Dermis blood vessel endothelial cell (primary cell): ENCODE measurements at places on chromosomes 12 and 14.

DNA sequence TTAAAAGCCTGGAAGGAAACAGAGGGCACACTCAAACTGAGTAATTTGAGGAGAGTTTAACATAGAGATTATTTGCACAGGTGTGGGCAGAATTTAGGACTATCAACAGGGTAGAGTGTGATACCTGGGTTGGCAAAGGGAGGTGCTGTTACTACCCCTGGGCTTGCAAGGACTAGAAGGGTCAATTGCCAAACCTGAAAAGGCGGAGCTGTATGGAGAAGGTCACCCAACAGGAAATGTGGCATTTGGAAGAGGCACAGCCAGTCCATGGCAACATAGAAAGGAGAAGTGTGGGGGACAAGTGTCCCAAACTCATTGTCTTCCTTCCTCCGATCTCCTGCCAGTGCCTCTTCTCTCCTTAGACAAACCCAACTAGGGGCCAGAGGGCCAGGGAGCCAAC, 21.6 kb upstream of the MED13L start:
- DNase-seq, result no peak

DNA sequence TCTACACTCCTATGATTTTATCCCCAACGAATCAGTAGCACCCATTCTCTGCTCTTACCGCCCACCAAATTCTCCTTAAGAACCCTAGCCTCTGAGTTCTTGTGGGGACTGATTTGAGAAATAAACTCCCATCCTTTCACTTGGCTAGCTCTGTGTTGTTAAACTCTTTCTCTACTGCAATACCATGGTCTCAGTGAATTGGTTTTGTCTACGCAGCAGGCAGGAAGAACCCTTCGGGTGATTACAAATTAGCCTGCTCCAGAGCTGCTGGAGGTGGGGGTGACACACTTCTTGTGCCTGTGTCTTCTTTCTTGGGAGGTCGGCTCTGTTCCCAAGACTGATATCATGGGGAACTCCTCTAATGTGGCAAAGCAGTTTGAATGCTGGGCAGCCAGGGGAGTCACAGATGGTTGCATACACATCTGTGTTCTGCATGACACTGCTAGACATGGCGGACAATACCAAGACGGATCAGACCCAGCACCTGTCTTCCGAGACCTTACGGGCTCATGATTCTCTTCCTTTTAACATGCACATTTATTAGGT, 1.6 kb upstream of the C1S start:
- DNase-seq, result no peak

DNA sequence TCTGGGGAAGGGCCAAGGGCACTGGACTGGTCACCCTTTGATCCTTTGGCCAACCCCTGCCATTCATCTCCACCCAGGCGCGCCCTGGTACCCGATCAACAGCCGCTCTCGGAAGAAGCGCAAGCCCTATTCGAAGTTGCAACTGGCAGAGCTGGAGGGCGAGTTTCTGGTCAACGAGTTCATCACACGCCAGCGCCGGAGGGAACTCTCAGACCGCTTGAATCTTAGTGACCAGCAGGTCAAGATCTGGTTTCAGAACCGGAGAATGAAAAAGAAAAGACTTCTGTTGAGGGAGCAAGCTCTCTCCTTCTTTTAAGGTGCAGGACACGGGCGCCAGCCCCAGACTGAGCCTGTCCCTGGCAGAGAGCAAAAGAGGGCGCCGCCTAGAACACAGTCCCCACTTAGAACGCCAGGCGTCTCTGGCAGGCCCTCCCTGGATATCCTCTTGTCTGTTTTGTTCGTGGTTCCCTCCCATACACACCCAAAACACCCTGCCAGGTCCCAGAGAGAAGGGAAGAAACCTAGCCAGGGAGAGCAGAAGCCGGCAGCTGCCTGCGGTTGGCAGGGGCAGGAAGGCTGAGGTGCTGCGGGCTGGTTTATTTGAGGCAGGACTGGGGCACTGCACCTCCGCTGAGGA, 1.7 kb downstream of the HOXC12 start:
- DNase-seq, result no peak

- DNase-seq, result no peak
These were observed 46.1 kb downstream of the VCPKMT start for GRCh38 chr14:50070230-50070629.

DNA sequence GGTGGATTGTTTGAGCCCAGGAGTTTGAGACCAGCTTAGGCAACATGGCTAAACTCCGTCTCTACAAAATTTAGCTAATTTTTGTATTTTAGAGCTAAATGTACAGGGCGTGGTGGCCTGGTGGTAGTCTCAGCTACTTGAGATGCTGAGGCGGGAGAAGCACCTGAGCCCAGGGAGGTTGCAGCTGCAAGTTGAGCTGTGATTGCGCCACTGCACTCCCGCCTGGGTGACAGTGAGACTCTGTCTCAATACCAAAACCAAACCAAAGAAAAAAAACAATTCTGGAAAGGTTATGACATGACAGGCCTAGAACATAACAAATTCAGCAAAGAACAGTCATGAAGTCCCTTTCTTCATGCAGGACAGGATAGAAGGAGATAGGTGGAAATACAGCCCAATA, 25.7 kb downstream of the WDR89 start:
- DNase-seq, result no peak

DNA sequence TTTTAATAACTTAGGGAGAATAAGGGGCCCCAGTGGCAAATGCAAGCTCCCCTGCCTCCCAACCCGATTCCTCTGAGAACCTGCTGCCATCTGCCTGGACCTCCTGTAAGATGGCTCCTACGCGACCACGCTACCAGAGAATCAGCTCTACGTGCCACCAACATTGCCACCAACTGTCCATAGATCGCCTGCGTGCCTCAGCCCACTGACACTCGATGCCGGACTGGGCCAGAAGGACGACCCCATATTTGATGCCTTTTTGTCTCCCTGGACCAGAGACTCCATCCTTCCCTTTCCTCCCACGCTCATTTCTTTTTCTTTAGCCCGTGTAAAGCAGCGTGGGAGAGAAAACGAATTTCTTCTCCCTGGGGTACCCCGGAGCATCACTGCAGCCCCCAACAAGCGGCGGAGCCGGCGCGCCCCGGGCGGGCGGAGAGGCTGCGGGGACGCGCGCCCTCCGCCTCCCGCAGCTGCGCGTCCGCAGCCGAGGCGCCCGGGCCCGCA, 565 bp upstream of the KLHL42 start:
- peak; percentile 39 for DNase-seq

- no peak for DNase-seq
These were observed 1.2 kb upstream of the PRIMA1 start for GRCh38 chr14:93789228-93790130.

DNA sequence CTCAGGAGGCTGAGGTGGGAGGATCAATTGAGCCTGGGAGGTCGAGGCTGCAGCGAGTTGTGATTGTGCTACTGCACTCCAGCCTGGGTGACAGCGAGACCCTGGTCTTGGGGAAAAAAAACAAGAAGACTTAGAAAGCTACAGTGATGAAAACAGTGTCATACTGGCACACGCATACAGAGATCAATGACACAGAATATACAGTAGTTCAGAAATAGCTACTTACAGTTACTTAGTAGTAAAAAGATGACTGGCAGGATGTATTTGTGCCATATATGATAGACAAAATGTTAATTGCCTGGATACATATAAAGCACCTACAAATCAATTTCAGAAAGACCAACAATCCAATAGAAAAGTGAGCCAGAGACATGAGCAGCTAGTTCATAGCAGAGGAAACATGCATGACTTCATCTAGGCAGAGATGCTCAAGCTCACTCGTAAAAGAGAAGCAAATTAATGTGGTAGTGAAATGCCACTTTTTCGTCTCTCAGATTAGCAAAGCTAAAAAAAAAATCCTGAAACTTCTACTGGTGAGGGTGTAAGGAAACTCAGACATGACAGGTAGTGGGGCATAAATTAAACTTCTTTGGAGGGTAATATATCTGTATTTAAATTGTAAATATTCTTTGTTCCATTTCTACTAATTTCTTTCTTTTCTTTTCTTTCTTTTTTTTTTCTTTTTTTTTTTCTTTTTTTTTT, 2.5 kb upstream of the ALDH2 start:
- no peak for DNase-seq

DNA sequence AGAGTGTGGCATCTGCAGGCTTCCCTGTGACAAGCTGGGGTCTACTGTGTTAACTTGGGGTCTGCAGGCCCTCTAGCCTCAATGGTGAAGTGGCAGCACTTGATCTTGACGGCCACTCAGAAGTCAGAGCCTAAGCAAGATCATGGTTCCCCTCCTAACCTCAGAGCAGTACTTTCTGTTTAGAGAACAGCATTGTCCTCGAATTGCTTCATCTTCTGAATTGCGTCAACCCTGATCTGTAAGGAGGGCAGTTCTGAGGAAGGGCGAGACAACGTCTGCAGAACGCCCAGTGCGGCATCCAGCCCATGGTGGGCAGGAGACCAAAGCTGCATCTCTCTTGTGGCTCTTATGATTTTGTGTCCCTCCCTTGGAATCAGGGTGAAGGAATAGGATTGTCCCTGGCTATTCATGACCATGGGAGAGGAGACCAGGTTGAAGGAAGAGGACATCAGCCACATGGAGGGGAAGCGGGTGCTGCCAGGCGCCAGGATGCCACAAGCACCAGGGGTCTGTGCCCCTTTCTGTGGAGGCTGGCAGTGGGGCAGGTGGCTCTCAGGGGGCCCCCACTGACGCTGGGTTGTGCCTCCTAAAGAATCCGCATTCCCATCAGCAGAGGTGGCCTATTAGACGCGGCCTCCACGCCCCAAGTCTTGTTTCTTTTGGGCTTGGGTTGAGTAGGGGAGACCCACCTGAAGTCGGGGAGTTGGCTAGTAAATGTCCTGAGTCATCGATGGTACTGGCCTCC, 2.2 kb downstream of the SERPINA9 start:
- no peak for DNase-seq

DNA sequence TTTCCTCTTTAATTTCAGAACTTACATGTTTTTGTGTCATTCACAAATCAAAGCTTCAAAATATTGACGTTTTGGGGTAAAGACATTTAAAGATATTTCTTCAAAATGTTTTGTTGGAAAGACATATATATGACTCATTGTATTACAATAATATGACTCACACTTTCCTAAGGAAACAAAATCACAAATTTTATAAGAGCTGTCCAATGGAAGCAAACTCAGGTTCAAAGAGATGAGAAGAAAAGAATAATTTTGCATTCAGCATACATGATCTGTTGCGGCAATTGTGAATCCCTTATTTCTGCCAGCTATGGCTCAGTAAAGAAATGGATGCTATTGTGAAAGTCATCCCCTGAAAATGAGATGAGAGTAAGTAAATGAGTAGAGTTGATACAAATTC, 82.7 kb downstream of the GRIP1 start:
- DNase-seq, result peak; percentile 27

GRCh38 chr12:22234561-22234960, 99.9 kb downstream of the ST8SIA1 start:
- DNase-seq, result no peak
